IMR-90 (cell line): ENCODE measurements at places on chromosomes 13 and 19. TPM values are rescaled to one million over a fixed set of nuclear protein-coding genes. Genes with fewer than 3 reads are reported as not detected.

The SHISA7 gene
- total RNA-seq: not detected in 2 replicates

The RHPN2 gene
- total RNA-seq: 2.2 and 2.3 TPM in 2 replicates

The CNOT3 gene
- 5.4 and 10.6 TPM in 2 replicates for total RNA-seq

The CDX2 gene
- not detected in 2 replicates for total RNA-seq

The OVOL3 gene
- total RNA-seq: not detected in 2 replicates

The TTC9B gene
- total RNA-seq: not detected in 2 replicates

The YJEFN3 gene
- total RNA-seq: 0.56 and 0.72 TPM in 2 replicates
